Hepatocyte (in vitro differentiated cells): ENCODE measurements at places on chromosomes 3 and 15. TPM values are rescaled to one million over a fixed set of nuclear protein-coding genes. Genes with fewer than 3 reads are reported as not detected.

- DNase-seq = no peak
- no peaks in the 10 kb centered on the region for H3K27me3 ChIP-seq
- no peaks in the 10 kb centered on the region for H3K4me1 ChIP-seq
Measured at GRCh38 chr3:125069452-125069851, 13.7 kb upstream of the HEG1 start.

- no peak for DNase-seq
- no peaks in the 10 kb centered on the region for H3K36me3 ChIP-seq
- no peaks in the 10 kb centered on the region for H3K27me3 ChIP-seq
- H3K4me3 ChIP-seq = no peak overlapping the region
- peaks cover 10% of the 10 kb centered on the region for H3K4me1 ChIP-seq
Measured at GRCh38 chr3:143171141-143171980, 51.8 kb downstream of the CHST2 start.

DNA sequence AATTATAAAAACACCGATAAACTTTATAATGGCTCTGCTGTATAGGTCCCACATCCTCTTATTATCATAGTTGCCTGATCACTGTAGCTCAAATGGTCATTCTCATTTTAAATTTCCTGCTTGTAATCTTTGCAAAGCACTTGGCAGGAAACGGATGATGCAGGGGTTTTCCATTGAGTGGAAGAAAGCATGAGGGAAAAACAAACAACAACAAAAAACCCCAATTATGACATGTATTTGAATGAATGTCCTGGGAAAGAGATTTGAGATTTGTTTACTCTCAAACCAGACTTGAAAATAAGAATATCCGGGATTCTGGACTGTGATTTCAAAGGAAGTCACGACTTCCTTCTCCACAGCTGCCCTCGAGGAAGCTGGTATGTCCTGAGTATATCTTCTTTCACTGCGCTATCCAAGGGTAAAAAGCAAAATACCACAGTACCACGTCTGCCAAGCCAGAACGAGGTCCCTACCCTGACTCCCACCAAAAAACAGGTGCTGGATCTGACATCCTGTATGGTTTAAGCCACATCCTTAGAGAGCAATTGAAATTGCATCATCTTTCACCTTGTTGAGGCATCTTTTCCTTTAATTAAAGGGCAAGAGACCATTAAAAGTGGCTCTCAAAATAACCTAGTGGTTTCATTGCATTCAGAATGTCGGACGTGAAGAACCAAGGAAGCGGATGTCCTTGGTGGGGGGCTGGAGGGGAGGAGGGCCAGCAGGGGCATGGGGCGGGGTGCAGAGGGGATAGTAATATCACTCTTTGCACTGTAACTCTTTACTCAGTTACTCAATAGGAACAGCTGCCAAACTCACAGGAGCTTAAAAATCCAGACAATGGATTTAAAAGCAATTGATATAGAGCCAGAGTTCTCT, 13.5 kb upstream of the TIPIN start:
- no peaks in the 10 kb centered on the region for H3K4me1 ChIP-seq
- no peak overlapping the region for H3K27ac ChIP-seq
- H3K36me3 ChIP-seq = no peaks in the 10 kb centered on the region
- no peaks in the 10 kb centered on the region for H3K27me3 ChIP-seq
- H3K4me3 ChIP-seq = no peak overlapping the region

GRCh38 chr3:188869628-188870027, 302.1 kb upstream of the TPRG1 start:
- DNase-seq = no peak
- H3K27me3 ChIP-seq = no peaks in the 10 kb centered on the region
- no peak overlapping the region for H3K4me3 ChIP-seq
- no peaks in the 10 kb centered on the region for H3K36me3 ChIP-seq

- H3K36me3 ChIP-seq = no peaks in the 10 kb centered on the region
- peaks cover 6% of the 10 kb centered on the region for H3K4me1 ChIP-seq
- H3K4me3 ChIP-seq = no peak overlapping the region
- no peak overlapping the region for H3K27ac ChIP-seq
Measured at GRCh38 chr15:34362047-34362773, 4.8 kb downstream of the LPCAT4 start.

DNA sequence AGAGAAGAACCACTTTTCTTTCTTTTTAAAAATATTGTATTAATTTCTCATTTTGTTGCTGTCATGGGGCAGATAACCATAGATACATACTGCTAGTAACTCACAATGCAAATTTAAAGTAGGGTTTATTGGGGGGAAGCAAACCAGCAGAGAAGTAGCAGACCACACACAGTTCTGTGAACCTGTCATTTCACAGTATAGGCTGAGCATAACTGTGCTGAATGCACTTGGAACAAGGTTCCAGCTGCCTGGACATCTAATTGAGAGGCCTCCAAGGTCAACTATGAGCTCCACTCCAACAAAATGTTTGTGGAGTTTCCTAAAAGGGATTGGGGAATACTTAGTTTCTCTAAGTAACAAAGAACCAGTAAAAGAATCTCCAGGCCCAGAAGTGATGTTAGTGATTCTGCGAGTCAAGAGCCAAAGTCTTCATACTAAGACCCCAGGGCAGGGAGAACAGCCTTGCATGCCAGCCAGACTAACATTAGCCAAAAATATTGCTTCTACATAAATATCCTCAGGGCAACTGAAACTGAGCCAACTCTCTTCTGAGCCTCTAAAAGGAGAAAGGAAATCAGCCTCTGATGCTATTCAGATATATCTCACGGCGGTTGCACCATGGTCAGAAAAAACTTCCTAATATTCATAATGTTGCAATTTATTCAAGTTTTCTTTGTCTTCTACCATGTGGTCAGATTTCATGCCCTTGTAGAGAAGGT, 856.4 kb upstream of the ALCAM start:
- H3K4me1 ChIP-seq = no peaks in the 10 kb centered on the region
- no peak for DNase-seq
- H3K36me3 ChIP-seq = no peaks in the 10 kb centered on the region

ANKUB1 gene
- not detected in 2 replicates for total RNA-seq
